CD4-positive, alpha-beta T cell treated with Interleukin-2 at 100 ng/mL for 4 hours (primary cell): ENCODE measurements at places on chromosomes 13 and 19.

DNA sequence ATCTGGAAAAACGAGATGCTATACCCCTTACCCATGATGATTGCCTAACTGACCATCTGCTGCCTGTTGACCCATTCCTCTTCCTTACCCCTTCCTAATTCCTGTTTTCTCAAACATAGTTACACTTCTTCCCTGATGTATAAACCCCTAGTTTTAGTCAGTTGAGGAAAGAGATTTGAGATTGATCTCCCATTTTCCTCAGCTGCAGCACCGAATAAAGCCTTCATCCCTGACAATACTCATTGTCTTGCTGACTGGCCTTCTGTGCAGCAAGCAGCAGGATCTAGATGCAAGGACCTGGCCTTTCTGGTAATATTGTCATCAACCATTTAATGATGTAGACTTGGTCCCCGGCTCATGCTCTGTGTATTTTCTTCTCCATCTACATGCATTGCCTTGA lies 999 bp upstream of the ZNF264 start:
- DNase-seq = no peak

DNA sequence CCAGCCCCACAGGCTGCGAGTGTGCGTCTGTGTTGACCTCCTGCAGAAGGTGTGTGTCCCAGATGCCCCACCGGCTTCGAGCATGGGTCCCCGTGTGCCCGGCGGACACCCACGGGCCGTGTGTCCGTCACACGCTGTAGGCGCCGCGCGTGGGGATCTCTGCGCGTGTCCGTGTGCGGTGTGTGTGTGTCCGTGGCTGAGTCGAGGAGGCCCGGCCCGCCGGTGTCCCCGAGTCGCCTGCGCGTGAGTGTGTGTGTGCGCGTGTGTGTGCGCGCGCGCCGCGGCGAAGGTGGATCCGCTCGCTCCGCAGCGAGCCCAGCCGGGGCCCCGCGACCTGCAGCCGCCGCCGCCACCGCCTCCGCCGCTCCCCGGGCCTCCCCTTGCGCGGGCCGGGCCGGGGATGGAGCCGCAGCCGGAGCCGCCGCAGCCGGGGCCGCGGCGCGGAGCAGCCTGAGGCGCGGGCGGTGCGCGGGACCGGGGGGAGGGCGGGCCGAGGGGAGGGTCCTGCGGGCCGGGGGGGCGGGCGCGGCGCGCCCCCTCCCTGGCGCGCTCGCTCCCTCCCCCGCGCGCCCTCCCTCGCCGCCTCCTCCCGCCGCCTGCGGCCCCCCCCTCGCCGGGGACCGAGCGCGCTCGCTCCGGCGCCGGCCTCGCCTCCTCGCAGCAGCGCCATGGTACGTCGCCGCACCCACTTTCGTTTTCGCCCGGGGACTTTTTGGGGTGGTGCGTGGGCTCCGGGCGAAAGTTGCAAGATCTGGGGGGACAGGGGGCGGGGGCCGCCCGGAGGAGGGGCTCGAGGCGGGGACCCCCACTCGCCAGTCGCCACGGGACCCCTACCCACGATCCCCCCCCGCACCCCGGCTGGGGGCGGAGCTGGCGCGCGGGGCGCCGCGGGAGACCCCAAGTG lies 7.1 kb upstream of the NFIC start:
- peak; percentile 79 for DNase-seq

- no peak for DNase-seq
Measured at GRCh38 chr13:43167731-43168130, 144.3 kb downstream of the DNAJC15 start.

DNA sequence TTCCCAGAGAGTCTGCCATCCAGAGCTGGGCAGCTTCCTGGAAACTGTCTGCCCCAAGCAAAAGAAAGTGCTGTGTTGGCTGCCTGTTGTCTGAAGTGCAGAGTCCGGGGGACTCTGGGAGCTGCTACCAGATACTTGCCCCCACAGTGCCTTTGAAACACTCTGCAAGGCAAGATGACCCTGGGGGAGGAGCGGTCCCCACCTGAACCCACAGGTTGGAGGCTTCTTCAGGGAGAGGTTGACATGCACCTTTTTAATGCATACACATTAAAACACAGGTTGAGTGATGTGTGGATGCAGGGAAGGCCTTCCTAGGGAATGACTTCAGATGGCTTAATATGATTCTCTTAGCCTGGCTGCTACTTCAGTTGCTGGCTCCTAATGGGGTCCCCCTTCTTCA lies 479.5 kb downstream of the ZNF536 start:
- DNase-seq = no peak

GRCh38 chr19:16778796-16779411 lies 50.3 kb upstream of the SIN3B start:
- peak; percentile 38 for DNase-seq

DNA sequence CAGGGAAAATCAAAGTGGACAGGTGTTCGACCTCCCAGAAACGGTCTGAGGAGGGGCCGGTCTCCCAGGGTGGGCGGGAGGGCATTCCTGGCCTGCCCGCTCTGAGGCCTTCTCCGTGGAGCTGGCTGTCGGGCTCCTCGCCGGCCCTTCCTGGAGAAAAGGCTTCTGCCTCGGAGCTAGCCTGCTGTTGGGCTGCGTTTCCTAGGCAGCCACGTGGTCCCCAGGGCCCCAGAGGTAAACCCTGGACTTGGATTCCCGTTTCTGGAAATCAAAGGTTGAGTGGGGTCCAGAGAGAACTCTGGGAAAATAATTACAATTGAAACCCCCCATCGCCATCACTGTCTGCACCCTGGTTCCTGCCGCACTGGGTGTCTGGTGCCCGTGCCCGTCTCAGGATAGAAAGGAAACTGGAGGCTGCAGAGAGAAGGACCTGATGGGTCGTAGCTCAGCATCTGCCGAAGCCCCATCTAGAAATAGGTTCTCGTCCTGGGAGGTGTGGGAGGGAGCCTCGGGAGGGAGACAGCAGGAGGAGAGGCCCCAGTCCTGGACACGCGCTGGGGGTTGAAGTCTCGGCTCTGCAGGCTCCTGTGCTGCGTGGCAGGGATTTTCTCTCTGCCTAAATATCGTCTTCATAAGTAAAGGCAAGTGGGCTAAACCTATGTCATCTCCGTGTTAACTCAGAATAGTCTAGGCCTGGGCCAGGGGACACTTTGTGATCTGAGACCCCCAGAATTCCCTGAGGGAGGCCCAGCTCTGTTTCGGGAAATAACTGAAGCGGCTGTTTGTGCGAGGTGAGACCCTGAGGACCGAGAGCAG lies 7.7 kb upstream of the PROZ start:
- DNase-seq = no peak
